ENCODE measurements at places on chromosomes 2 and 18.

- H3K4me3 ChIP-seq: no peak overlapping the region
- no peaks in the 10 kb centered on the region for H3K36me3 ChIP-seq
- no peaks in the 10 kb centered on the region for H3K4me1 ChIP-seq
- H3K27me3 ChIP-seq: no peaks in the 10 kb centered on the region
Measured at GRCh38 chr2:152890736-152891135, 172.3 kb downstream of the ARL6IP6 start.

GRCh38 chr2:138180692-138181386 is 216.6 kb downstream of the HNMT start:
- H3K27me3 ChIP-seq: no peaks in the 10 kb centered on the region
- H3K27ac ChIP-seq: no peak overlapping the region
- no peak overlapping the region for H3K4me3 ChIP-seq
- H3K36me3 ChIP-seq: no peaks in the 10 kb centered on the region
- no peak for DNase-seq

GRCh38 chr2:147679191-147679954 is 165.5 kb upstream of the ACVR2A start:
- H3K4me1 ChIP-seq: no peaks in the 10 kb centered on the region
- no peak overlapping the region for H3K27ac ChIP-seq
- H3K36me3 ChIP-seq: no peaks in the 10 kb centered on the region
- H3K27me3 ChIP-seq: no peaks in the 10 kb centered on the region
- no peak overlapping the region for H3K4me3 ChIP-seq

DNA sequence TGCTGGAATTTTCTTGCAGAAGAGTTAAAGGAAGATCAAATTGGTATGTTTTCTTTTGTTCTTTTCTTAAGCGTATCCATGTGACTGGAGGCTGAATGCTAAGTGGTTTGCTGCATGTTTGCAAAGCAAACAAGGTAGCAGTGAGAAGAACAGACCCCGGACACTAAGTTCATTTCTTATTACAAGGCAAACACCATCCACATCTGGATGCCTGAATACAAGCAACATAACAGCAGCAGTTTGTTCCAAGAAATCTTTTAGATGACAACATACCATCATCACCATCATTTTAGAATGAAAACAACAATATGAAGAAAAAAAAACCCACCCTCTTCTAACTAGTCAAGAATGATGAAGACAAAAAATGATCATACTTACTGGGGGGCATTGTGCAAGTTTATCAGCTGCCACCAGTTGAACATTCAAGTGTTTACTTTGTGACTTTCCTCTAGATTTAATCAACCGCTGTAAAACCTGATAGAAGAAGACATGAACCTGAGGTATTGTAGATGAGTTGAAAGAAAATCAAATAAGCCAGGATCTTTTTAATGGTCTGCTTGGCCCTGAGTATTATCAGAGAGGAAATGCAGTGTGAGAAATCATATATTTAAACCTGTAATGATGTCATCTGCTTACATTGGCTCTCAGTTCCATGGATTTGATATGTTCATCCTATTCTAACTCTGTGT is 25.0 kb upstream of the ARL5A start:
- no peaks in the 10 kb centered on the region for H3K27me3 ChIP-seq
- H3K4me1 ChIP-seq: no peaks in the 10 kb centered on the region
- no peak overlapping the region for H3K4me3 ChIP-seq
- DNase-seq: no peak
- H3K36me3 ChIP-seq: no peaks in the 10 kb centered on the region
- H3K27ac ChIP-seq: no peak overlapping the region

DNA sequence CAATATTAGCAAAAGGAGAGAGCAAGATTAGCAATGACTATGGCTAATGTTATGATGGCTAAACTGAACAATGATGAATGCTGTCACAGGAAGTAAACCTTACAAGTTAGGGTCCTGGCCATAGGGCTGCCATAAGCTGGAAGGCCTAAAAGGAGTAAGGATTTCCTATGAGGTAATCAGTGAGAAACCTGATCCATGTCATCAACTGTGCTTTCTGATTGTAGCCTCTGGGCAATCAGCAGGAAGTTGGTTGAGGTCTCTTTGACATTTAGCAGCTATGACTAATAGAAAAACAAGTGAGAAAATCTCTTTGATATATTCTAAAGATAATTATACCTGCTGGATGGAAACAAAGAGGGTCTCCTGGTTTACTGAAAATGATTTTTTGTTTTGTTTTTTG is 193.0 kb downstream of the RAB3GAP1 start:
- no peak for DNase-seq
- no peaks in the 10 kb centered on the region for H3K36me3 ChIP-seq
- H3K4me1 ChIP-seq: no peaks in the 10 kb centered on the region

Data from naive thymus-derived CD4-positive, alpha-beta T cell (primary cell).